ENCODE measurements at places on chromosomes 6 and 20.

DNA sequence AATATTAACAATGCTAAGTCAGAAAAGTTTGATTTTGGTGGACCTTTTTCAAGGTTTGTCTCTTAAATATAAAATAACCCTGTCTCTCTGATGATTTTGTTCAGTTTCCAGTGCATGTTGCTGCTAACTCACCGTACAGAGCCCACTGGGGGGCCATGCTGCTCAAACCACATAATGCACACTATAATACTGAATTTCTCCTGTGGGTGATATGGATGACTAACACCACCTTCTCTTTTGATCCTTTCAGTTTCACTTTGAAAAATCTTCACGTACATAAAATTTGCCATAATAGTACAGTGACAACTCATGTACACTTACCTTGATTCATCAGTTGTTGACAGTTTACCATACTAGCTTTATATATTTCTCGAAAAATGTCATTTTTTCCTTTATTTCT is 506.6 kb upstream of the MAN1A1 start:
- DNase-seq: no peak

GRCh38 chr6:63802606-63803206 is 167.1 kb downstream of the PHF3 start:
- DNase-seq: peak; percentile 20

DNA sequence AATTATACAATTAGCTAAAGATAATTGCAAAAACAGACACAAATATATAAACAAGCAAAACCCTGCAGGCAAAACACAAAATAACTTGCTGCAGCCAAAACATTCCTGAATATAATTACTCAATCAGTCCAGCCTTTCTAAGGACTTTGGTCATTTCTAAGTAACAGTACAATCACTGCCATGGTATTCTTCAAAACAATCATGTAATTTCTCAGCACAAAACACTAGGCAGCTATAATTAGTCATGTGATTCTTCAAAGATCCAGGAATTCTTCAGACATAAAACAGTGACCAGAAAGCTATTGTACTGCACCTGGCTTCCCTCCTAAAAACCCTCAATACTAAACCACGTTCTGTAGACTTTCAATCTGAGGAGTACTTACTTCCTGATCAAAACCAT is 881.1 kb downstream of the EPHA7 start:
- DNase-seq: no peak

DNA sequence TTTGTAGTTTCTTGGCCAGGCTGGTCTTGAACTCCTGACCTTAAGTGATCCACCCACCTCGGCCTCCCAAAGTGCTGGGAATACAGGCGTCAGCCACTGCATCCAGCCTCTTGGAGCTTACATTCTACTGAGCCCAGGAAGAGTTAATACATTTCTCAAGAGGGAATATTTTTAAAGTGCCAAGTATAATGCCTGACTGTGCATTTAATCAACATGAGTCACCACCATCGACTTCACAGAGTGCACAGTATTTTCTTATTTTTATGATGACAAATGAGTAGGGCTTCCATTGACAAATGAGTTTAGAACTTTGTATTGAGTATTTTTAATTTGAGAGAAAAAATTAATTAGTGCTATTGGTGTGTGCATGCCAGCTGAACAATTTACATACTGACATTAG is 72.2 kb downstream of the SASH1 start:
- DNase-seq: no peak

DNA sequence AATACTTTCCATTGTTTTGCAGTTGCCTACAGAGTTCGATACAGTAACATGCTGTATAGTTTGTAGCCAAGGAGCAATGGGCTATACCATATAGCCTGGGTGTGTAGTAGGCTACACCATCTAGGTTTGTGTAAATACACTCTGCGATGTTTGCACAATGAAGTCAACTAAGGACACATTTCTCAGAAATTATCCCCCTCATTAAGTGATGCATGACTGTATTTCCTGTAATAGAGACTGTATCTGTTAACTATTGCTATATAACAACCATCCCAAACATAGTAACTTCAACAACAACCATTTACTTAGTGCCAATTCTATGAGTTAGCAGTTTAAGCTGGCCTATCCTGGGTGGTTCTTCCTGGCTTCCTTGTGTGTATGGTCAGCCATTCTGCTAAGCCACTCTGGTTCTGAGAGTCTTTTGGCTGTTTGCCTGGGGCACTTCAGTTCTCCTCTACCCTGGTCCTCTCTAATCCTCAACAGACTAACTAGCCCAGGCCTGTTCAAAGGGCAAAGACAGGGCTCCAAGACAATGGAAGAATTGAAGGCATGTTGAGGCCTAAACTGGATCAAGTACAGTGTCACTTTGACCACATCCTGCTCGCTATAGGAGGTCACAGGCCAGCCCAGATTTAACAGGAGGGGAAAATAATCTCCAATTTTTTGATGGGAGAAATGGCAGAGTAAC is 124.0 kb downstream of the PLCB1 start:
- peak; percentile 30 for DNase-seq

GRCh38 chr20:48623906-48624265 is 203.9 kb downstream of the PREX1 start:
- DNase-seq: no peak

GRCh38 chr6:157244780-157245179 is 78.5 kb downstream of the TMEM242 start:
- DNase-seq: no peak

- peak; percentile 0 for DNase-seq
These were observed 66.2 kb downstream of the ARMC2 start for GRCh38 chr6:108914235-108915022.

- DNase-seq: no peak
These were observed 112.9 kb downstream of the TRERF1 start for GRCh38 chr6:42338744-42339222.

GRCh38 chr6:43801495-43802181 is 31.6 kb downstream of the VEGFA start:
- DNase-seq: no peak

DNA sequence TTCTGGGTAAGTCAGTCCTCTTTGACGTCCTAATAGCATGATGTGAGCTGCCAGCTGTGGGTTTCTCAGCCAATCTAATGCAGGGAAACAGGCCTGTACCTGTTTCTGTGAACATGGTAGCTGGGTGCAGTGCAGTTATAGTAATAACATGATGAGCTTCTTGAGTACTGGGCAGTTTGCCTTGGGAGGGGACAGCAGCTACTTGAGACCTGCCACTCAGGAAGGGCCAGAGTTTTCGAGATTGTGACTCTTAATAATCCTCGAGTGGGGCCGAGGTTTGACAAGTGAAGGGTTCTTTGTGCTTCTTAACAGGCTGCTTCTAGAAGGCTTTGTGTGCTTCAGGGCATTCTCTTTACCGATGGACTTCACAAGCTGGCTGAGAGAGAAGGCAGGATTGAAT is 180.1 kb downstream of the JARID2 start:
- DNase-seq: no peak

GRCh38 chr6:131372535-131372934 is 200.5 kb upstream of the ARG1 start:
- no peak for DNase-seq

DNA sequence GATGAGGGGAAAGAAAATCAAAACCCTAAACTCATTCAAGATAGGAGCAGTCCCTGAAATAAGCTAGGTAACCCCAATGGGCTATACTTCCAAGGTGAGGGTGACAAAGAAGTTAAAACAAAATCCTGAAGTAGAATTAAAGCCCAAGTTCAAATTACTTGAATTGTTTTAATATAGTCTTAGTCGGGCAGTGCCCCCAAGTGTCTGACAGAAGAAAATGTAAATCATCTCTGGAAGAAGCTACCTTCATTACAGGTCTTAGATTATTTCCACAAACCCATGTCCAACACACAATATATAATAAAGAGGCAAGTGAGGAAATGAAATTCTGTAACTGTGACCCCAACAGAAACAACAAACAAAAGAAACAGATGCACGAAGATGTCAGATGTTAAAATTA is 36.8 kb upstream of the L3MBTL3 start:
- no peak for DNase-seq

- no peak for DNase-seq
These were observed 672 bp downstream of the CARMIL1 start for GRCh38 chr6:25279748-25280343.

- DNase-seq: no peak
These were observed 22.5 kb downstream of the NCOA3 start for GRCh38 chr20:47524015-47524784.

DNA sequence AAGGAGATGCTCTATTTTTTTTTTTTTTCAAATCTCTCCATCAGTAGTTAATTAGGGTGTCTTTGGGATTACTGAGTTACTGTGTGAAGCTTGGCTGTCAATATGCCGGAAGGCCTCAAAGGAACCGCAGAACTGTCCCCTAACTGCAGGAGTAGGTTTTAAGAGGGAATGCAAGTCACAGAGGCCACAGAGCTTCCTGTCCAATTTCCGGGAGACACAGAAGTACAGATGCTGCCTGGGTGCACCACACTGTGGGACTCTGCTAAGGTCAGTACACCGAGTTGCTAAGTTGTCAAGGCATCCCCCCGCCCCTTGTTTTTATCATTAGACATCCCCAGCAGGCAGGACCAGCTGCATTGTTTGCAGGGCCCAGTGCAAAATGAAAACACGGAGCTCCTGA is 120.2 kb upstream of the RAB32 start:
- no peak for DNase-seq

GRCh38 chr20:35274172-35275092 is 3.5 kb downstream of the MMP24OS start:
- DNase-seq: peak; percentile 25

GRCh38 chr6:142886431-142887170 is 58.4 kb downstream of the HIVEP2 start:
- DNase-seq: peak; percentile 6

- DNase-seq: no peak
These were observed 223.7 kb upstream of the SYNCRIP start for GRCh38 chr6:85866370-85866730.

DNA sequence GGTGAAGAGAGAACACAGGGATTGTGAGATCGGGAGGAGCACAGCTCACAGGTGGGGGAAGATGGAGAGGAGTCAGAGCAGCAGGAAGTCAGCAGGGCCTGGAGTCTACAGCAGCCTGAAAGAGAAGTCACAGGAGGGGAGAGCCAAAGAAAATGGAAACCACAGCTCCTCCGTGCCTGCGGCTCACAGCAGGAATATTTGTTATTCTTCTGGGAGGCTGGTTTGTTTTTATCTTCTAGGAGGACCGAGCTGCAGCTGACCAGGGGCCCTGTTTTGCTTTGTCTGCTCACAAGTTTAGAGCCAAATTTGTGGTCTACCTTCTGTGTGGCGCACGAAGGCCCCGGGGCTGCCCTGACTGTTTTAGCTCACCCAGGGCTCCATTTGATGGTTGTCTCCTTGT is 81.8 kb downstream of the CLIC5 start:
- DNase-seq: no peak

DNA sequence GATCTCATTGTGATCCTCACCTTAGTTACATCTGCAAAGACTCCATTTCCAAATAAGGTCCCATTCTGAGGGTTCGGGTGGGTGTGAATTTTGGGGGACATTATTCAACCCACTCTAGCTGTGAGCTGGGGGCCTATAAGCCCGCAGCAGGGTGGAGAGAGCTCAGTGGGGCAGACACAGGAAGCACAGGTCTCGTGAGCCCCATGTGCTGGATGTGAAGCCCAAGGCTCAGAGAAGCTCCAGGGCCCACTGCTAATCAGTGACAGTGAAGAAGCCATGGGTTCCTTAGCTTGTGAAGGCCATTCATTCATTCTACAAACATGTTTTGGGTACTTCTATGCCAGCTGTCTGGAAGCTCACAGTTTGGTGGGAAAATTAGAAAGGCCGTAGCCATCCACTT is 47.5 kb downstream of the CHMP4B start:
- DNase-seq: no peak

DNA sequence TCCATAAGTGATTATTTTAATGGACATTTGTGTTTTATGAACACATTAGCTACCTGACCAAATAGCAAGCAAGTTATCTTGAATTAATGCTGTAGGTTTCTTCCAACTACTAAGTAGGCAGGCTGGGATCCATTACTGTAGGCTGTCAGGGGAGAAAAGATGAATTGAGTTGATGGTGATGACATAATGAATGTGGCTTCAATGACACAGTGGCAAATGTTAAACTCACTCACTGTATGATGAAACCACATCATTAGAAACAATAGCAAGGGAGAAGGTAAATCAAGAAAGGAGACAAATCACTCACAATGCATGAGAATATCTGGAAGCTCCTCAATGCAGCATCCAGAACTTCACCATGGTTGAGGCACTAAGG is 529.7 kb upstream of the CITED2 start:
- no peak for DNase-seq

DNA sequence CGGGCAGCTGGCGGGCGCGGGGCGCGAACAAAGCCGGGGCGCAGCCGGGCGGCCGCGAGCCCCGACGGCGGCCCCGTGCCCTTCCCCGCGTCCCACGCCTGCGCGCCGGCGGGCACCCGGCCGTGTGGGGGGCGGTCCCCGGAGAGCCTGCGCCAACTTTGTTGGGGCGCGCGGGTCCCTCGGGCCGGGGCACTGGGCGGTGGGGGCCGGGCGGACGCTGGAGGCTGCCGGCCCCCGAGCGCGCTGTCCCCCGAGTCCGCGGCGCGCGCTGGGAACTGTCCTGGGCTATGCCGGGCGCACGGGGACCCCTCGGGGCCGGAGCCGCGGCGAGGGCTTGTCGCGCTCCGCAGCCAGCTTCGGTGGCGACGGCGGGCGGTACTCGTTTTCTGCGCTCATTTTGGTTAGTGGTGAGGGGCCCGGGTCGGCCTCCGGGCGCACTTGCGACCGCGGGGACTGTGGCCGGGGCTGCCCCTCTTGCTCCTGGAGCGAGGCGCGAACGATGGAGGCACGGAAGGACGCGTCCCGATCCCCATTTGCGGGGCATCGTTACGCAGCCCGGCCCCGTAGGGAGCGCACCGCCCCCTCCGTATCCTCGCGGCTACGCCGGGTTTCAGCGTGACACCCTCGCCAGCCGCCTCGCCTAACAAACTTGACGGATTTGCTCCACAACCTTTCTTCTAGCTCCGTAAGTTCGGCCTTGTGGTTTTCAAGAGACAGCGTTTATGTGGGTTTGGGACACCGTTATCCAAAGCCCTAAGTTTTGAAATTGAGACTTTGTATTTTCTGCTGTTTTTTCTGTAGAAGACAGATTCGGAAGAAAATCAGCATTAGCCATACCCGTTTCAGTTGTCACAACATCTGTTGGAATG is 622 bp downstream of the SS18L1 start:
- DNase-seq: no peak

- DNase-seq: no peak
These were observed 196.2 kb upstream of the THEMIS start for GRCh38 chr6:128097009-128097408.

GRCh38 chr6:78551361-78551760 is 316.0 kb upstream of the IRAK1BP1 start:
- no peak for DNase-seq

- DNase-seq: no peak
These were observed 43.2 kb downstream of the AIG1 start for GRCh38 chr6:143103916-143104315.

DNA sequence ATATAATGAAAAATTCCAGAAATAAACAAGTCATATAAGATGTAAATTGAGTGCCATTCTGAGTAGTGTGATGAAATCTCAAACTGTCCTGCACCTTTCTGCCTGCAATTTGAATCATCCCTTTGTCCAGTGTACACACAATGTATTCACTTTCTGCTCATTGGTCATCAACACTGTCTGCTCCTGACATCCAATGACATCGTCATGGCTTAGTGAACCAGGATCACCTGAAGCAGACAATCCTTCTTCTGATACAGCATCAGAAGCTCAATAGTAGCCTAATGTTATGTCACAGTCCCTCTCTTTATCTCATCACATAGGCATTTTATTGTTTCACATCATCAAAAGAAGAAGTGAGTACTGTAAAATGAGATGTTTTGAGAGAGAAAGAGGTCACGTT is 366.3 kb downstream of the RFPL4B start:
- DNase-seq: no peak

Data from NCI-H2081 (cell line).